Activated naive CD4-positive, alpha-beta T cell treated with anti-CD3 and anti-CD28 coated beads for 36 hours (primary cell): ENCODE measurements at places on chromosomes 1 and 21. TPM values are rescaled to one million over a fixed set of nuclear protein-coding genes. Genes with fewer than 3 reads are reported as not detected.
A peak's percentile ranks its signal among the peaks of the same experiment; 100 is the strongest.

Gene NBPF6
- total RNA-seq = not detected

Gene CD164L2
- not detected for total RNA-seq

Gene AMY2B
- total RNA-seq = 4.1 TPM

- no peak for DNase-seq
Measured at GRCh38 chr1:61419196-61419595, 305.7 kb downstream of the TM2D1 start.

DNA sequence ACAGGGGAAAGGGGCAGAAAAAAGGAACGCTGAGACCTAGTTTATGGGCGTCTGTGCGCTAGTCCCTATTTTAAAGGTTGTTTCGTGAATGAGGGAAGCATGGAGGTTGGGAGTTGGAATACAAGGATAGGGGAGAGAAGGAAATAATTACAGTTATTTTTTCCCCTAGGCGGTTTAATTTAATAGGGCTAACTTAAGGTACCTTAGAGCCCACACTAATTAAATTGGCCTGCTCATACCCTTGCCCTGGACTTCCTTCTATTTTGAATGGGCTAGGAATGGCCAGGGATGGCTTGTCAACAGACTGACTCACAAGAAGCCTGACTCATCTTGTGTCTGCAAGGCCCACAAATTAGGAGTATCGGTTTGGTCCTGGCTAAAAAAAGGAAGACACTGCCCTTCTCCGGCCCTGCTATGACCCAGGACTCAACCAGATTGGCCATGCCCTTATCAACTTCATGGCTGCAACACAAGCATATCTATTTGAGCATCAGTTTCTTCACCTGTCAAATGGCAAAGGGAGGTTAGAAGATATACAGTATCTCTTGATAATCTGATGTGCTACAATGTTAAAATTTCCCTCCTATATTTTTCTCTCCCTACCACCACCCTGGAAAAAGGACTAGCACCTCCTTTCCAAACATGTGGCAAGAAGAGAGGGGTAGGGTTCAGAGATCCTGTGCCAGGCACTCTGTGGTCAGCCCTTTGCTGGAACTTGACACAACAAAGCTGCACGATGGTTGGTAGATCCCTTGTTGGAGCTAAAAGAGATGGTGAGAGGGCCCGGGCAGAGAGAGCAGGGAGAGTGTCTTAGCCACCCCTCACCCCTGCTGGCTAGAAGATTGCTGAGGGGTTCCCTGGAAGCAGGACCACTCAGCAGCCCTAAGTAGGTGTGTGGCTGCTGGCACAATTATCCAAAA, 2.2 kb upstream of the SSBP3 start:
- DNase-seq = peak; percentile 18
